HuH-7.5 (cell line): ENCODE measurements at places on chromosomes 12 and 14.

GRCh38 chr12:105334582-105334981 lies 4.1 kb downstream of the C12orf75 start:
- DNase-seq: no peak

DNA sequence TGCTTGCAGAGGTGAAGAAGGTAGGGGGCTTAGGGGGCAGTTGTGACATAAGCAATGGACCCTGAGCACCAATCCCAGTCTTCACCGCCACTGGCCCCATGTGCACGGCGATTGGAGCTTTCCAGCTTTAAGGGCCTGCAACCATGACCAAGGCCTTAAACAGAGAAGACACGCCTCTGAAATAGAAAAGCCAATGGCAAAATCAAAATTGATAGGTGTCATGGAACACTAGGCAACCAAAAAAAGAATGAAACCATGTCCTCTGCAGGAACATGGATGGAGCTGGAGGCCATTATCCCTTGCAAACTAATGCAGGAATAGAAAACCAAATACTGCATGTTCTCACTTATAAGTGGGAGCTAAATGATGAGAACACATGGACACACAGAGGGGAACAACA lies 146.3 kb downstream of the SCARB1 start:
- DNase-seq: no peak

DNA sequence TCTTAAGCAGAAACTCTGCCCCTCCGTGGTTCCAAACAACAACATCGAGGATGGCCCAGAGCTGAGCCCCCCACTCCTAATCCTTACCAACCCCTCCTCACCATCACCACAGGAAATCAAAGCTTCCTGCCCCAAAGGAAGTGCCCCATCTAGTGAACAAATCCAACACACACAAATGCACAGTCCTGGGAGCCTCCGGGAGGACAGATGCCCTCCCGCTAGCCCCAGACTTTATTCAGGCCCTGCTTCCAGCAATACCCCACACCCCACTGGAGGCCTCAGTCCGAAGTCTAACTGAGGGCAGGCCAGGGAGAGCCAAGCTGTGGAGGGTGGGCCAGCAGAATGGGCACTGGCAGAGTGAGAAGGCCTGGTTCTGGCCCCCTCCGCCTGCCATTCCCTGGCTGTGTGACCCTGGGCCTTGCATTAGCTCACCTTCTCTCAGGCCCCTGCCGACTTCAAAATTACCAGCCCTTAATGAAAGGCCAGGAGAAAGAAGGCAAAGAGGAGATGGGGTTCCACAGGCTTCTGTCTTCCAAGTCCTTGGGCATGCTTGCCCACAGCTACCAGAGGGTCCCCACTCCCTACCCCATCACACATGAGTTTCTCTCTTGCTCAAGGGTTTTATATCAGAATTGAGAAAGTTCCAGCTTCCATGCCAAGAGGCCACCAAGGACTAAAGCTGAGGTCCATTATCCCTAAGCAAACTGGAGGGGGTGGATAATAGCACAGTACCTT lies 2.3 kb downstream of the HDAC7 start:
- DNase-seq: no peak

- DNase-seq: no peak
Measured at GRCh38 chr12:82635263-82635662, 51.4 kb upstream of the TMTC2 start.

GRCh38 chr14:73025544-73025943 lies 1.4 kb downstream of the ZFYVE1 start:
- no peak for DNase-seq

- DNase-seq: no peak
Measured at GRCh38 chr12:58341791-58342190, 400.4 kb downstream of the ATP23 start.

- DNase-seq: no peak
Measured at GRCh38 chr12:116399055-116399454, 121.6 kb upstream of the MED13L start.

DNA sequence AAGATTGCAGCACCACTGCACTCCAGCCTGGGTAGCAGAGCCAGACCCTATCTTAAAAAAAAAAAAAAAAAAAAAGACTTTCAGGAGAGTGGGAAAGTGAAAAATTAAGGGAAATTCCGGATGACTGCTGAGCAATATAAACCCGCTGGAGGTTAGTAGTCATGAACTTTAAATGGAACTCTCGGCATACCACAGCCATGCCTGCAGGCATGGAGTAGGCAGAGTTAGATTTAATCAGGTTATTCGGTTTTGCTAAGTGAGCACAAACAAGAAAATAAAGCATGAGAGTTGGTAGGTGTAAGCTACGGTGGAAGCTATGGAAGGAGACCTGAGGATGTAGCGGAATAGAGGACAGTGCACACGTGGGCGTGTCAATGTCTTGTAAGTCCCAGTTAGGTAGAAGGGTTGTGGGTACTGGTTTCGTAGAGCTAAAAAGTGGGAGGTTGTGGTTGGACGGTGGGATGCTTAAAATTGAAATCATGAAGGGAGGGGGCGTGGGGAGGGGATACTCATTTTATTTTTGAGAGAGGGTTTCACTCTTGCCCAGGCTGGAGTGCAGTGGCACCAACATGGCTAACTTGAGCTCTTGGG lies 11.8 kb upstream of the TUBA1C start:
- no peak for DNase-seq
